Activated T-helper 1 cell treated with anti-CD3 and anti-CD28 coated beads, Interleukin-2, amount 50 U/mL, for 16 hours (primary cell): ENCODE measurements at places on chromosomes 1 and 21.

- peak; percentile 15 for DNase-seq
Measured at GRCh38 chr1:108200687-108201051, 526 bp upstream of the SLC25A24 start.

GRCh38 chr1:7561936-7562728, 209.0 kb upstream of the VAMP3 start:
- no peak for DNase-seq

GRCh38 chr1:11790880-11791715, 14.7 kb downstream of the MTHFR start:
- no peak for DNase-seq

GRCh38 chr1:214102907-214103306, 115.1 kb downstream of the PROX1 start:
- no peak for DNase-seq
